T-helper 9 cell (primary cell): ENCODE measurements at places on chromosomes 7 and 10.

DNA sequence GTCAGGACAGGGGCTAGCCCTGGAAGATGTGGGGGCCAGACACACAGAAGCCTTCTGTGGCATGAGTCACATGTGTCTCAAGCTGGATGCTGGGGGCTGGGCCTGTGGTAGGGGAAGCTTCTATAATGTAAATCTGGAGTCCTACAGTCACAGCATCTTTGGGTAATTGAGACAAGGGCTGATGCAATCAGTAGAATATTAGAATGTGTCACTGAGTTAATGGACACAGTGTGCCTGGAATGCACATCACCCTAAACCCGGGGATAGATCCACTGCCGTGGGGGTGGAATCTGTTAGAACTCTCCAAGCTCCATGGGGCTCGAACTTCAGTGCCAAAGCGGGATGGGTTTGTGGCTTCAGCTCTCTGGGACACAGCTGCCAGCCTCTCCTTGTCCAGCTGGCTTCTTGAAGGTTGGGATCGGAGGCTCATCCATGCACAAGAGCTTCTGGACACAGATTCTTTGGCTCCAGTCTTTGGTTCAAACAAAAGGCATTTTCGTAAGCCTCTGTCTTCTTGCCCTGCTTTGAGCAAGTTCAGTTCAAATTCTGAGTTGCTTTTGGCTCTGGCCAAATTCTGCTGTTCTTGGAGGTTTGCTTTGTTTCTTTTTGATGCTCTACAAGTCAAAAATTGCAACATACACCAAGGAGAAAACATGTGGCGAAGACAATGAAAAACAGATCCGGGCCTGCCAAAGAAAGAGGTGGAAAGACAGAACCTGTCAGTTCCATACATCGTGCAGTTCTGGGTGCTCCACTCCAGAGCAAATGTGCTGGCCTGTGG lies 194.8 kb upstream of the ZNF32 start:
- DNase-seq: no peak

- no peak for DNase-seq
These were observed 53.0 kb upstream of the OPALIN start for GRCh38 chr10:96411716-96412320.

GRCh38 chr7:149422914-149423301 lies 38.0 kb downstream of the ZNF777 start:
- peak; percentile 23 for DNase-seq

DNA sequence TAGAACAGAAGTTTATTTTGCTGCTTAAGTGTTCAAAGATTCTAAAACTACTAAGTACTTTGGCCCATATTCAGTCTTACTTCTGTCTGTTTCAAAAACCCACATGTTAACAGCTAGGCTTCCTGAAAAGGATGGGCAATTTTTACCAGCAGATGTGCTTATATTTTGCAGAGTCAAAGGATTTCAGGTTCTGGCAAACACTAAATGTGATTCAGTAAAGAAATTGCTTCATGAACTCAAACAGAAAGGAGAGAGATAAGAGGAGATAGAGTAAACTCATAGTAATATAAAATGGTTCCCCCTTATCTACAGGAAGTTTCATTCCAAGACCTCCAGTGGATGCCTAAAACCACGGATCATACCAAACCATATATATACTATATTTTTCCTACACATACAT lies 248.5 kb downstream of the AGMO start:
- no peak for DNase-seq

DNA sequence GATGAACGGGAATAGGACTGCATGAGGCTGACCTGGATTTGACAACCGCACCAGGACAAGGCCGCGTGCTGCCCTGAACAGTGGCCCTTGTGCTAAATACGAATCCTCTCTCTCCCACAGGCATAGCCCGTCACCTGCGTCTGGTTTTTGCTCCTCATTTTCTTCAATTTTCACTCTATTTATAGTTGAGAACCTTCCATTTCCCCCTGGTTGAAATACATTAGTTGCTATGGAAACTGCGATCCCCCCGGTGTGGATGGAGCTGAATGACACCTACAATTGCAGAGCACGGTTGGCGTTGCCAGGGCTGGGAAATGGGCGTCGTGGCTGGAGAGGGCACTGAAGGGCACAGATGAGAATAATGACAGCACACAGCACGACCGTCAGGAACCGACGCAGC lies 158.6 kb upstream of the PITRM1 start:
- DNase-seq: no peak
